Stimulated activated CD8-positive, alpha-beta memory T cell treated with anti-CD3 and anti-CD28 coated beads, Interleukin-7, amount 100 ng/mL, for 4 hours (primary cell): ENCODE measurements at places on chromosomes 1 and 21.

DNA sequence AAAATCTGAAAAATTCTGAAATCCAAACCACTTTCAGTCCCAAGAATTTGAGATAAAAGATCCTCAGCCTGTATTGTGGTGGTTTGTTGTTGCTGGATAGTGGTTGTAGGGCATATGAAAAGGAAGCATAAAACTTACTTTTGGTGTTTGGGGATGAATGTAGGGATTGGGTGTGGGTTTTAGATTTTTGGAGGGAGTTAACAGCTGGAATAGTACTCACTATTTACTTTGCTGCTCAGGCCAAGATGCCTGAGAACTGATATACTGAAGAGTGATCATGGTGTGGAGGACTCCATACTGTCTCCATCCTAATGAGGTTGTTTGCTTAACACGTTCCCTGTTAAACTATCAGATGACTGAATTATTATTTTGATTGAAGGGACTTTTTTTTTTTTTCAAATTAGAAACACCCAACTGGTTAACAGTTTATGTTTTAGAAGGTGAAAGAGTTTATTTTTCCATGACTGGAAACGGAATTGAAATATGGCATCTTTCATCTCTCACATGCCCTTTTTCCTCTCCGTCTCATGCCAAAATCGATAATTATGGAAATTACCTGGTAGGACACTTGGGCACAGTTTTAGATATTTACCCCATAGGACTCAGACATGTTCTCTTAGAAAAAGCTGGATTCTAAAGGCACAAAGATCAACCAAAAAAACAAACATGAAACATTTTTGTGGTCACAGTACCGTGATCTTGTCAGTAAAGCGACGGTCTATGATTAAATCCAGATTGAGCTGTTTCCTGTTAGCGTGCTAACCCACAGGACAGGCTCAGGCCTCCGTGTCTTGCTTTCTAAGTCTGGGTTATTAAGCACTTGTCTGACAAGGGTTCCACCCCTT, 37.3 kb downstream of the RGL1 start:
- DNase-seq: no peak

GRCh38 chr1:160488347-160489058, 34.6 kb downstream of the SLAMF6 start:
- DNase-seq: no peak

DNA sequence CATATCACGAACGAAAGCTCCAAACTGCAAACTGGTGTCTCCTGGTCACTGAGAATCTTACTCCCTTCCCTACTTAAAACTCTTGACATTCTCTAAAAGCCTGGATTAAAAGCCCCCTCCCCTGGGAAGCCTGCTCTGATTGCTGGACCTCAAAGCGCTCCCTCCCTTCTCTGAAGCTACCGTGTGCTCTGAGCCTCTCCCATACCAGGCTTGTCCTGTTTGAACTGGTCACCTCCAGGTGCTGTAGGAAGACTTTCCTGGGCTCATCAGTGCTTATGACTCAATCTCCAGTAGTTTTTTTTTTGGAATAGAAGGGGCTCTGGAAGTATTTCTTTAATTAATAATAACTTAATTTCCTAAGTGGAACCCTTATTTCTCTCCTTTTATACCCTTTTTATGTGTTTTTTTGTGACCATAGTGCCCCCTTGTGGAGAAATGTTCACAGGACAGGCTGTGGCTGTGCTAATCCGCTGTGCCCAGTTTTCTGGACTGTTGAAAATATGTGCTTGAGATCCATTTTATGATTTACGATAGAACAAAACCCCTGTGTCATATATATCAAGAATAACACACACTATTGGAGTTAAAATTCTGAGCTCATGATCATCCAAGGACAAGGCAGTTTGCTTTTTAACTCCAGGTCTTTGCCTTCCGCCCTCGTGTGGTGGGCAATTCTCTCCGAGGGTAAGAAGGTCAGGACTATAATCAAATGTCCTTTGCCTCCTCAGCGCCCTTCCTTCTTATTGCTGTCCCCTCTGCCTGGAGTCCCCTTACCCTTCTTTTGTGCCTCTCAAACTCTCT, 16.9 kb downstream of the MTARC1 start:
- no peak for DNase-seq

DNA sequence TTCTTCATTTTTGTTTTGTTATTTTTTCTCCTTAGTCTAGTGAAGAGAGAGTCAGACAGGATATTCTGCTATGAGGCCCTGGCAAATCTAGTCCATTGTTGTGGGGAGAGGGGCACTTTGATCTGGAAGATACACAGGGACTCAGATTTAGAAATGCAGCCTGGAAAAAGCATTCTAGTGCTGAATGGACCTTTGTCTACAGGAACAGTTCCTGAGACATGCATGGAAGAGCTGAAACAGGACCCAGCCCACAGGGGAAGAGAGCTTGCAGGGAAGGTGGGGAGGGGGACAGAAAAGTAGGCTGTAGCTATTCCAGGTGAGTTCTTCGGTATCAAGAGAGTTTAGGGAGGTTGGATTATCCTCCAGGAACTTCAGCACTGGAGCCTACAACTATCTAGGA, 98.5 kb downstream of the AKT3 start:
- DNase-seq: no peak

- DNase-seq: no peak
Observed at GRCh38 chr1:71831646-71832045, 450.7 kb downstream of the NEGR1 start.

GRCh38 chr1:29379443-29380073, 143.2 kb downstream of the PTPRU start:
- no peak for DNase-seq

DNA sequence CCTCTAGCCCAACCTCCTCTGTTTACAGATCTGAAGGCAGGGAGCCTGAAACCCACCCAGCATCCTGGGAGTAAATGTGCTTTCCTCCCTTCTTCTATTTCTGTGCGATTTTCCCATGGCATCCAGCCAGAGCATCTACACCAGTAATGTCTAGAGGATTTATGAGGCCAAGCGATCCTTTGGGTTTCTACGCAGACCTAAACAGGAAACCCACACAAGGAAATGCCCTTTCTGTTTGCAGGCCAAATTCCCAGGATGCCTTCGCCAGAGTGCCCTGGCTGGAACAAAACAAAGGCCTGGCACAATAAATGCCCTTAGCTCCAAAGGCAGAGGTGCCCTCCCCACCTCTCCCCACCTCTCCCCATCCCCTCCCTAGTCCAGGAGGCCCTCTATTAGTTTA, 110.5 kb upstream of the CDC42BPA start:
- no peak for DNase-seq

- no peak for DNase-seq
Observed at GRCh38 chr1:157418659-157419058, 133.7 kb downstream of the FCRL5 start.

- no peak for DNase-seq
Observed at GRCh38 chr21:42508371-42508770, 5.3 kb upstream of the SLC37A1 start.

- DNase-seq: no peak
Observed at GRCh38 chr21:44520326-44521300, 19.4 kb downstream of the KRTAP10-1 start.

GRCh38 chr1:40363721-40364120, 9.8 kb upstream of the SMAP2 start:
- no peak for DNase-seq

- no peak for DNase-seq
Observed at GRCh38 chr1:219883400-219884332, 44.7 kb downstream of the SLC30A10 start.

DNA sequence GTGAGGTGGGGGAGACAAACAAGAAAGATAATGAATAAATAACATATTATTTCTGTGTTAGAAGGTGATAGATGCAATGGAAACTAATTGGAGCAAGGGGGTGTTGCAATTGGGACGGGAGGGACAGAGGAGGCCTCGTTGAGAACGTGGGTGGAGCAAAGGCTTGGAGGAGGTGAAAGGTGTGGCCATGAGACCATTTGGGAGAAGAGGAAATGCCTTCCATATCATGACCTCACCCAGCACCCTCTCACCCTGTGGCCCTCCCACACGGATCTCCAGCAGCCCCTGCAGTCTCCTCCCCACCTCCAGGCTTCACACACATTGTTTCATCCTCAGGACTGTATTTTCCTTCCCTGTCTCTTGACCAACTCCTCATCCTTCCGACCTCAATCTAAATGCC, 85.3 kb upstream of the ARHGAP29 start:
- DNase-seq: no peak

- DNase-seq: no peak
Observed at GRCh38 chr1:46289976-46290375, 13.4 kb downstream of the LRRC41 start.

DNA sequence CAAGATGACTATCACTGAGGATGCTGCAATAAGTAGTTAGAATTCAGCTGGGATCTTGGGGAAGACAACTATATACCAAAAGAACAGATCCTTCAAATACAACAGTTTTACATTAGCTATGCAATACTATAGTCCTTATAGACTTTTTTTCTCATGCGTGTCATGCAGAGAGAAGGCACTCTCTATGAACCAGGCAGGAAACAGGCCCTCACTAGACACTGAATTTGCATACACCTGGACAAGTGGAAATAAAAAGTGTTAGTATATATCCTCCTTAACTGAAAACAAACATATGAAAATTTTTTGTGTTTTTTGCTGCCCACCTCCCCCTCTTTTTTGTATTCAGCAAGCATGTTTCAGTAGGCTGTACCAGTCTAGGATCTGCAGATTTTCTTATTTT, 29.9 kb downstream of the TMCO1 start:
- no peak for DNase-seq
